ENCODE measurements at places on chromosomes 5 and 9. TPM values are rescaled to one million over a fixed set of nuclear protein-coding genes. Genes with fewer than 3 reads are reported as not detected.
A peak's percentile ranks its signal among the peaks of the same experiment; 100 is the strongest.

Gene PCDHA7
- total RNA-seq: not detected

Gene NKD2
- 3.7 TPM for total RNA-seq

Gene MYMK
- not detected for total RNA-seq

Gene SEMA5A
- total RNA-seq: 43.2 TPM

Gene MARCHF3
- total RNA-seq: 35.7 TPM

Gene IL9
- total RNA-seq: not detected

Gene CREBRF
- total RNA-seq: 24.1 TPM

Gene FOXD4L6
- not detected for total RNA-seq

GRCh38 chr5:17235731-17236330, 18.4 kb downstream of the BASP1 start:
- DNase-seq: no peak

GRCh38 chr9:33153666-33154065, 13.5 kb downstream of the B4GALT1 start:
- no peak for DNase-seq

GRCh38 chr9:76615177-76615603, 149.0 kb upstream of the PCA3 start:
- DNase-seq: no peak

DNA sequence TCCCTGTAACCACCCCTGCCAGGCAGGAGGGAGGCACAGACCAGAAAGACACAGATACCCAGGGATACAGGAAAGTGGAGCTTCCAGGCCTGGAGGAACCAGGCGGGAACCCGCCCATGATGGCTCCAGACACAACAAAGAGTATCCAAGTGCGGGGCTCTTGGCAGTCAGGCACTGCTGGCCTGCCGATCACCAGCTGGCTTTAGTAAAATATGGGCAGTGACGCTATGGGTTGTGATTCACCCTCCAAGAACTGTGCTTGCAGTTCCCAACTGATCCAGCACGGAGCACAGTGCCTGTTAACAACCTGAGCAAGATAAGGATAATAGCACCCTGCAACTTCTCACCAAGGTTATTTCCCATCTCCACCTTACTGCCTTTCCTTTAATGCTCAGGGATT, 463.3 kb downstream of the IRX1 start:
- DNase-seq: peak; percentile 39

GRCh38 chr5:13580058-13580457, 364.4 kb downstream of the DNAH5 start:
- no peak for DNase-seq

- no peak for DNase-seq
Measured at GRCh38 chr5:160438316-160439204, 16.9 kb downstream of the PTTG1 start.

DNA sequence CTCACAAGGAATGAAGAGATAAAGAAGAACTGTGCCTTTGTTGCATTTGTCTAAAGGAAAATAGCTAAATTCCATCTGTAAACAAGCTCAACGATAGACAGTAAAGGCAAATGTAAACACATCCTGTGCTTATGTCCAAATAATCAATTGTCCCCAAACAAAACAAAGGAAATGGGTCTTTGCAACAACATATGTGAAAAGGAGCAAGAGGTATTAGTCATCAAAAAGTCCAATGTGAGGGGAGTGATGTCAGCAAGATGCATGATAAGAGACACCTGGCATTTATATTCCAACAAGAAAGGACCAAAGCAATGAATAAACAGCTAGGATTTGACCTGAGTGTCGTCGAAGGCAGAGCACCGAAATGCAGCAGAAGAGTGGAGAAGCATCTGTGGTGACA, 209.1 kb downstream of the ASTN2 start:
- DNase-seq: no peak

- no peak for DNase-seq
Measured at GRCh38 chr5:17837757-17838156, 203.5 kb downstream of the TAF11L14 start.

- DNase-seq: no peak
Measured at GRCh38 chr9:32423371-32423770, 38.9 kb downstream of the ACO1 start.

DNA sequence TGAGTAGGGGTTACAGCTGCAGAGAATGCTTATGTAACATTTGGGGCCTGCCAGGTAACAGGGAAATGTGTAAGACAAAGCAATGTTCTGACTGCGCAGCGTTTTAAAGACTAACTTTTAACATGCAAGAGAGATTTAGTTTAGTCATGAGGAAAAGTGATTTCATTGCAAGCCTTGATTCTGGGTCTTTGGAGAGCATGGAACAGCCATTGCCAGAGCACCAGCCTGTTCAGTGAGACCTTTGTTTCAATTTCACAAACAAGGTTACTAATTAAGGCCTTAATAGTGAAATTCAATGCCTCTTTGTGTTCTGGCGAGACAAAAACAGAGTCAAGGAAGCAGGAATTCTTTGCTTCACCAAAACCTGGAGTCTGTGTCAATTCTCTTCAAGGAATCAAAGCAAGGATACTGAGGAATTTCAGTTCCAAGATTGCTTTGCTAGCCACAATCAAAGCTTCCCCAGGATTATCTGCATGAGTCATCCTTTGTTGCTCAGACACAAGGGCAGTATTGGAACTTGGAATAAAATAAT, 14.4 kb downstream of the CKMT2 start:
- no peak for DNase-seq

GRCh38 chr5:132690156-132690555, 16.4 kb downstream of the IL4 start:
- no peak for DNase-seq

DNA sequence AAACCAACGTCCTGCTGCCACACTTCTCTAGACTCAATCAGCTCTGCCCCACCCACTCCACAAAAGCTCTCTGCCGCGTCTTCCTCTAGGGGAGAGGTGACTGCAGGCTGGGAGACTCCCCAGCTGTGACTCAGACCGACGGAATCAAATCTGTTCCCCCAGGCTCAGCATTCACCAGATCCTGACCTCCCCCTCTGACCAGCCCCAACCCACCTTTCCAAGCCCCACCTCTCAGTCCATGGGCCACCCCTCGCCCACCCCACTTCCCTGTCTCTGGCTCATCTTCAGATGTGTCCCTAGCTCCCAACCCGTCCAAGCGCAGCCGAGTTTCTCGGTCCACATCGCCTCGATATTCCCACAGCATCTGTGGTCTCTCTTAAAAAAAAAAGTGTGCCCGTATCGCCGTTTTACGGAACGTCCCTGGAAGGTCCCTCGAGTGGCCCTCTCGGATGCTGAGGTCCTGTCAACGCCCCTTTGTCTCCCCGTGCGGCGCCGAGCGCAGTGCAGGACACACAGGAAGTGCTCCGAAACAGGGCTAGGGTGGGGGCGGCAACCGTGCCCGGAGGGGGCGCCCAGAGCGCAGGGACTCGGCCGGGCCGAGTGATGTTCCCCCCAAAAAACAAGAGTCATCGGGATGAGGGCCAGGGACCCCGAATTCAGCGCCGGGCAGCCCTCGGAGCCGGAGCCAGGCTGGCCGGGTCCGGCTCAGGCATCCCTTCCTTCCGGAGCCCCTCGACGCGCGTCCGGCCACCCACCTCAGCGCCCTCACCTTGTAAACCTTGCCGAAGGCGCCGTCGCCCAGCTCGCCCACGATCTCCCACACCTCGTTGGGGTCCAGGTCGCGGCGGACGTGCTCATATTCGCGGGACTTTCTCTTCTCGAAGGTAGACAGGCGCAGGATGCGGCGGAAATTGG, 649 bp downstream of the STK10 start:
- peak; percentile 58 for DNase-seq

DNA sequence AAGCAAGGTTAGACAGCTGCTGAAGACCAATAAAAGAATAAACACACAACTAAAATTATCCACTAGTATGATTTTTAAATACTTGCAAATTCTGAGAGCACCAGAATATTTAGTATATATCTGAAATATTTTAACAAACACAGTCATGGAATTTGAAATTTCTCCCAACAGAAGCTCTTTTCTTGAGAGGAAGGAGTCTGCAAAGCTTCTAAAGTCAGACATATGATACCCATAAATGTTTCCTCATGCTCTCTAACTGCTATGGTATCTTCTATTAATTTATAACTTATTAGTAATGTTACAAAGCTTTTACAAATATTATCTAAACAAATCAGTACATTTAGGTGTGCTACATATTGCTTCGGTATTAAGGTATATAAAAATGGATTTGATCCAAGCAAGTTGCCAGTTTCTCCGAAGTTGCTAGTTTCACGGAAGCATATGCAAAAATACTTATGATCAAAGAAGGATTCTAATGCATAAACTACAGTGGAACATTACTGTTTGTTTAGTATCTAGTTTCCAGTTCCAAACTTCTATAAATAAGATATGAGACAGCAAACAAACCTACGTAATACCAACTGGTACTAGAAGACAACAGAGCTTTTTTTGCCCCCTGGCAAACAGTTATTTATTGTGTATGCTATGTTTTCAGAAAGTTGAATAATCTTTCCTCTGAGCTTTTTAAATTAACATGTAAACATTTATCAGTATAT, 22.0 kb downstream of the FNIP1 start:
- DNase-seq: no peak

DNA sequence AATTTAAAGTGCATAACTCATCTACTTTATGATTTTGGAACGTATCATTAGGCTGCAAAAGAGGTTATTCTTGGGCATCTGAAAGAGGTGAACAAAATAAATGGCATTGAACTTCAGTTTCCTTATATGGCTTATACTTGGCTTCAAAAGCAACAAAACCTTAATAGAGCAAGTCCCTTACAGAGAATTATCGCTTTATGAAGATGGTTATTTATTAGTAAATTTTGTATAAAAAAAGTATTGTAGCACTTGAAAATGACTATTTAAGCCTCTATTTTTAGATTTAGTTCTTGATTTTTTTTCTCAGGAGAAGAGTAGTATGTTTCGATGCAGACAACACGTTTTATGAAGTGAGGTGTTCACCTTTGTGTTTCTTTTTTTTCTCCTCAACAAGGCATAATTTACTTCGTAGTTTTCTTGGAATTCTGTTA, 2.0 kb downstream of the ERBIN start:
- DNase-seq: no peak

- DNase-seq: no peak
Measured at GRCh38 chr5:1919750-1920149, 37.0 kb upstream of the IRX4 start.

DNA sequence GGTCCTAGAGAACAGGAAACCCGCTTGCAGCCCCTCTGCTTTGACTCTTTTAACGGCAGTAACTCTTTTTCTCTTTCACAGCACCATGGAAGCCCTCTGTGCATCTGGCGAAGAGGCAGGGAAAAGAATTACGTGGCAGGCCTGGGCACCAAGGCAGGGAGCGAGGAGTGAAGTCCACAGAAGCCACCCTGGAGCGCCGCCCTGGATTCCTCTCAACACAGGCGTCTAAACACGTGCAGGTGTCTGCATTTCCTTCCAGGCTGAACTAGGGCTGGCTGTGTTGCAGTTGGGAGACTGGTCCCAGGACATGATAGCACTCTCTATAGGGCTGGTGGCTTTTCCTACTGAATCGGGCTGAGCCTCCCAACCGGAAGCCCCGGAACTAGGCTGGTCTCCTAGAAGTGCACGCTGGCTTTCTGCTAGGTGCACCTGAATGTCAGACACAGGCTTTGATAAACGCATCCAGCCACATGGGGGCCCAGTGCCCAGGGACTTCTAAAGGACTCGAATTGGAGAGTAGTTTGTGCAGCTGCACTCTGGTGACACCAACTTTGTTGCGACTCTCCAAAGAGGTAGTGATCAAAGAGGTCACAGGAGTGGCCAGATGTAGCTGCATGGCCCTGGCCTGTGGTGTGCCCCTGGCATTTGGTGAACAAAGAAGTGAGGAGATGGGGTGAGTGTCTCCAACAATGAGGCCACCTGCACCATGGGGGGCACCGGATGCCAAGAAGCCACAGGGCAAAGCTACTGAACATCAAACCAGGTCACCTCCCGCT, 54.5 kb downstream of the AK8 start:
- DNase-seq: no peak

GRCh38 chr5:76953551-76954382, 922 bp downstream of the CRHBP start:
- no peak for DNase-seq

GRCh38 chr5:100697970-100698369, 162.8 kb downstream of the FAM174A start:
- no peak for DNase-seq

DNA sequence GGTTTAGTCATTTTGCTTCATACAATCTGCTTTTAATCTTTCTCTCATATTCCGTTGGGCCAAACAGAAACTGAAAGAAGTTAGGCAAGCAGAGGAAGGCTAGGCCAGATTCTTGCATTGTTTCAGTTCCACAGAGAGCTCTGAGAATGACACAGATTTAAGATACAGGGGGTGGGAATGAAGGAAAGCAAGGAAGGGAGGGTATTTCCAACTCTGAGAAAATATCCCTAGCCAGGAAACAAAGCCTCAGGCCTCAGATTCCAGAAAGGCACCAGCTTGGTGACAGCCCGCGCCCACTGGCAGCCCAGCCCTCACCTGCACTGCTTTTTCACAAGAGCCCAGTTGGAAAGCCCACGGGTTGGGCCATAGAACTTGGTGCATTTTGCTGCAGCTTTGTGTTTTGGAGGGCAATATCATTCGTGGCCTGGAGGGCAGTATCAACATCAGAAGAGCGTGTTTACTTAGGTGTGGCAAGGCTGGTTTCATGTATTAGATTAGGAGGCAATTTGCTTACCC, 63.5 kb downstream of the ENC1 start:
- no peak for DNase-seq

DNA sequence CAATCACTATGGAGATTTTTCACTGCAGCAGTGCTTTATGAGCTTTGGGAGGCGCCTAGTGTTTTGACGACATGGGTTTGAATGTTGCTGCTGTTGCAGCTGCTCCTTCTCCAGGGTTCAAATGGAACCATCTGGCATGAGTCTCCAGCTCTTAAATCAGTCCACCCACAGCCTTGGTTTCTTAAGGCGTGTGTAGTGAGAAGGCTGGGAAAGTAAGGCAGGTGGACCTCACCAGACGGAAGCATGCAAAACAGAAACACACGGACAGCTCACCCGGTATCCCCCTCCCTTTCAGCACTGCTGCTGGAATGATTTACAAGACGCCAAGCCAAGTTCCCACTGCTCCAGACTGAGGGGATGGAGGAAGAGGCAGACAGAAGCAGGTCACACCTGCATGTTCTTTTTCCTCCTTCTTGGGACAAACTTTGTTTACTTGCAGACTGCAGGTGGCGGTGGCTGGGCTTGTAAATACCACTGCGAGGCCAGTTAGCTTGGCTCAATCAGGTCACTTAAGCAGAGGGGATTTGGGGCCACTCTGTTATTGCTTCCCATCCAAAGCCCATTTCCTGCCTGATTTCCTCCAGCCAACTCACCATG, 47.4 kb downstream of the ADAM19 start:
- DNase-seq: peak; percentile 20
